NCI-H1092 (cell line): ENCODE measurements at places on chromosomes 16 and 17.

GRCh38 chr16:19748389-19749168, 30.5 kb downstream of the IQCK start:
- no peak for DNase-seq

GRCh38 chr16:79163691-79164387, 436.7 kb downstream of the MAF start:
- DNase-seq = no peak

DNA sequence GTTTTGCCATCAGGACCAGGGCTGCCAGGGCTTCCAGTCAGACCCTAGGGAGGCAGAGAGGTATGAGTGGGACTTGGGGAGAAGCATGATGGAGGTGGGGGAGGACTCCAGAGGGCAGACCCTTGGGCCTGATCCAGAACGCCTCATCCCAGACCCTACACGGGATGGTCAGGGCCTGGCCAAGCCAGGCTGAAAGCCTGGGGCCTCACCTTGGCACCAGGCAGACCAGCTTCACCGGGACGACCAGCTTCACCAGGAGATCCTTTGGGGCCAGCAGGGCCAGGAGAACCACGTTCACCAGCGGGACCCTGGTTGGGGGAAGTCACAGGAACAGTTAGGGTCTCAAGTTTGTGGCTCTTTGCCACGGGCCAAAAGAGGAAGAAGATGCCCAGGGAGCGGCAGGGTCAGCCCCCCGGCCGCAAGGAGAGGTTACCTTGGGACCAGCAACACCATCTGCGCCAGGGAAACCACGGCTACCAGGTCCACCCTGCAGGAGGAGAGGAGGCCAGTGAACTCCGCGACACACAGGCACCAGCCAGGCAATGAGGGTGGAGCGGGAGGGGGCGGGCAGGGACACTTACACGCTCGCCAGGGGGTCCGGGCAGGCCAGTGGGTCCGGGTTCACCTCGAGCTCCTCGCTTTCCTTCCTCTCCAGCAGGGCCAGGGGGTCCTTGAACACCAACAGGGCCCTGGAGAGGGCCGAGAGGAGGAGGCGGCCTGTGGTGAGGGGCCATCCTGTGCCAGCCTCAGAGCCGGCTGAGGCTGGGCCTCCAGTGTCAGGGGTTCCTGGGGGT, 7.1 kb downstream of the COL1A1 start:
- DNase-seq = no peak

DNA sequence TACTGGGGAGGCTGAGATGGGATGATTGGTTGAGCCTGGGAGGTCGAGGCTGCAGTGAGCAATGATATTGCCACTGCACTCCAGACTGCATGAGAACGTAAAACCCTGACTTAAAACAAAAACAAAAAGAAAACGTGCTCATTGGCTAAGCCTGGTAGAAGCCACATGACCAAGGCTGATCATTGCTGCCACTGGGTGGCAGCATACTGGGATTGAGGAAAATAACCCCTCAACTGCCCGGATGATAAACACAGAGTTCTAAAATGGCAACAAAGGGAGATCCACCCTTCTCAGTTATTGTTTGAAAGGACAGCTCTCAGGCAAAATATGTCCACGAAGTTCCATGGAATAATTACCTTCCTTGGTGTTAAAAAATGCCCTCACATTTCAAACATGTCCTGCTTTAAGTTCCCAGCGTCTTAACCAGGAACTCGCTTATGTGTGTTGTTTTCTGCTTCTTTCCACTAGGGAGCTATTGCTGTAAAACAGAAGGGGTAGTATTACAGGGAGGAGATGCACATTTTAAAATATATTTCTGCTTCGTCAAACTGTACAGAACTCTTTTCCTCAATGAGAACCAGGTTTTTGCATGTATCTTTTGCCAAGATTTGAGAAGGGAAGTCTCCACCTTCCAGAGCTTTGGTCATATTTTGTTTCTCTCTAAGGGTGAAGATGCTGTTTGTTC, 675.3 kb downstream of the MAF start:
- DNase-seq = no peak

DNA sequence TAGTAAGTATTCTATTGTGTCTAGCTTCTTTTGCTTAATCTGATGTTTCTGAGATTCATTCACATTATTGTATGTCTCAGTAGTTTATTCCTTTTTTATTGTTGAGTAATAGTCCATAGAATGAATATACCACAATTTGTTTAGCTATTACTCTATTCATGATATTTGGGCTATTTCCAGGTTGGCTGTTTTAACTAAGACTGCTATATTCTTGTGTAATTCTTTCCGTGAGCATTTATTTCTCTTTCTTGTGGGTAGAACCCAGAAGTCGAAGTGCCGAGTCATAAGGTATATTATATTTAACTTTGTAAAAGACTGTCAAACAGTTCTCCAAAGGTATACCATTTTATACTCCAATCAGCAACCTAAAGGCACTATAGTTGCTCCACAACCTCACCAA, 160.8 kb downstream of the ANKFN1 start:
- no peak for DNase-seq

- DNase-seq = peak; percentile 87
Observed at GRCh38 chr16:85485379-85485778, 127.7 kb upstream of the GSE1 start.

DNA sequence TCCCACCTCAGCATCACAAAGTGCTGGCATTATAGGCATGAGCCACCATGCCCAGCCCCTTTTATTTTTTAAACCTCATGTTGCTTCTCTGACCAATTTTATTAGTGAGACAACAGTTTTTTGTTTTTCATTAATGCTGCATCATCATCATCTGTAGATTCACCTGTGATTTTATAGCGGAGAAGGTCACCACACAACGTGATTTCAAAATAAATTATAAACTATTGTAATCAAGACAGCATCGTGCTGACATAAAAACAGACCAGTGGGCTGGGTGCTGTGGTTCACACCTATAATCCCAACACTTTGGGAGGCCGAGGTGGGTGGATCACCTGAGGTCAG, 28.7 kb upstream of the METTL9 start:
- no peak for DNase-seq

DNA sequence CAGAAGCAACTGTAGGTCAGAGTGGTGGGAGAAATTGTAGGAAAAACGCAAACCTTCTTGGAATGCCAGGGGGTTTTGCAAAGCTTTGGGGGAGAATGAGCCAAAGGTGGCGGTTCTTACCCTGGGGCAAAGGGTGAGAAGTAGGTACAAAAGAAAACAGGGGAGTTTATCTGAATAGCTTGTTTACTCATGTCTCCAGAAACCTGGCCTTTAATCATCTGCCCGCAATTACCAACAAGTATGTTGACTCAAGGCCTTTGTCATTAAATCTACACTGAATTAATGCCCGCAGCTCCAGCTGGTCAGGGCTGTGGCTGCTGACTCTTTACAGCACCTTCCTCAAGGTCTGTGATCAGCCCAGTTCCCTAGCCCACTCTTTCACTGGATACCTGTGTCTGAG, 320.1 kb downstream of the CBLN1 start:
- DNase-seq = no peak

- no peak for DNase-seq
Observed at GRCh38 chr16:53974484-53975080, 270.6 kb downstream of the FTO start.

GRCh38 chr16:3004781-3005284, 7.9 kb upstream of the CLDN9 start:
- no peak for DNase-seq

GRCh38 chr17:27244011-27244410, 49.9 kb upstream of the WSB1 start:
- DNase-seq = no peak

- no peak for DNase-seq
Observed at GRCh38 chr17:17295141-17295540, 8.0 kb upstream of the NT5M start.

- DNase-seq = peak; percentile 54
Observed at GRCh38 chr16:52068447-52069074, 478.4 kb downstream of the TOX3 start.

GRCh38 chr17:82881900-82882714, 42.3 kb upstream of the ZNF750 start:
- no peak for DNase-seq

DNA sequence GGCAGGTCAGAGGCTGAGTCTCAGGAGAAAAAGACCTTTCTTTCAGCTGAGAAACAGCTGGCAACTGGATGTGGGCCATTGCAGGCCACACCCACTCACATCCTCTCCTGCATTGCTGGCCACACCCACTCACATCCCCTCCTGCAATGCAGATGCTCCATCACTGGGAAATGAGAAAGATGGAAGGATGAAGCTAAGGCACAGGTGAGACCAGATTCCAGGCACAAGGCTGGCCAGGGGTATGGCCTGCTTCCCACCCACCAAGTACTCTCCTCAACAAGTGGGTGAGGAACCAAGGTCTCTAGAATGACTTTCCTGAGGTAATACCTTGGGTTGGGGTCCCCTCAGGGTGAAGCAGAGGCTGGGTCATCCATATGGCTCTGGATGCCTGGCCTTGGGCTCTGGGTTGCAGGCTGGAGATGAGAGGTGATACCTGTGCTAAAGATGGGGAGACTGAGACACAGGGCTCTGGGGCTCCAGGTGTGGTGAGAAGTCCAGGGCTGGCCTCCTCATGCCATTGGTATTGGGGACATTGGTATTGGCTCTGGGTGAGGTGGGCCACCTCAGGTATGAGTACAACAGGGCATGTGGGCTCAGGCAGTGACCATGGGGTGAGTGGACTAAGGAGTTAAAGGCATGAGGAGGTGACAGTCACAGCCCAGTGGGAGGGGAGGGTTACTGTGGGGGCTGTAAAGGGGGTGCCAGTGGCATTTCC, 1726.8 kb downstream of the TP53TG3F start:
- no peak for DNase-seq

GRCh38 chr17:27526604-27527002, 70.4 kb downstream of the KSR1 start:
- DNase-seq = no peak

DNA sequence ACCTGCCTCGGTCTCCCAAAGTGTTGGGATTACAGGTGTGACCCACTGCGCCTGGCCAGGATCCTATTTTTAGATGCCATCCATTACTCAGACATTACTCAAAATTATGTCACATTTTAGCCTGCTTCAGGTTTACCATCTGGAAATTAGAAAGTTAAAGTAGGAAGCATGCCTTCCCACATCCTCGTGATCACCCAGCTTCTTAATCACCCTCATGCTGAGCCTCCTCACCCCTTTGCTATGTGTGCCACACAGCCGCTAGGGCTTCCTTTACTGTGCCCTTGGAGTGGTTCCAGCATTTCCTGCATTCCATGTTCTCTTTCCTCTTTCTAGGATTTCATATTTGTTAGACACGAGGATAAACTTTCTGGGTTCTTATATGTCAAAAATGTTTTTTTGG, 9.3 kb downstream of the ADORA2B start:
- DNase-seq = no peak

GRCh38 chr16:4011940-4012629, 104.2 kb downstream of the ADCY9 start:
- DNase-seq = no peak

GRCh38 chr17:62791767-62792446, 16.2 kb downstream of the MARCHF10 start:
- DNase-seq = no peak

GRCh38 chr16:88652762-88653063, 1.9 kb upstream of the CYBA start:
- no peak for DNase-seq

DNA sequence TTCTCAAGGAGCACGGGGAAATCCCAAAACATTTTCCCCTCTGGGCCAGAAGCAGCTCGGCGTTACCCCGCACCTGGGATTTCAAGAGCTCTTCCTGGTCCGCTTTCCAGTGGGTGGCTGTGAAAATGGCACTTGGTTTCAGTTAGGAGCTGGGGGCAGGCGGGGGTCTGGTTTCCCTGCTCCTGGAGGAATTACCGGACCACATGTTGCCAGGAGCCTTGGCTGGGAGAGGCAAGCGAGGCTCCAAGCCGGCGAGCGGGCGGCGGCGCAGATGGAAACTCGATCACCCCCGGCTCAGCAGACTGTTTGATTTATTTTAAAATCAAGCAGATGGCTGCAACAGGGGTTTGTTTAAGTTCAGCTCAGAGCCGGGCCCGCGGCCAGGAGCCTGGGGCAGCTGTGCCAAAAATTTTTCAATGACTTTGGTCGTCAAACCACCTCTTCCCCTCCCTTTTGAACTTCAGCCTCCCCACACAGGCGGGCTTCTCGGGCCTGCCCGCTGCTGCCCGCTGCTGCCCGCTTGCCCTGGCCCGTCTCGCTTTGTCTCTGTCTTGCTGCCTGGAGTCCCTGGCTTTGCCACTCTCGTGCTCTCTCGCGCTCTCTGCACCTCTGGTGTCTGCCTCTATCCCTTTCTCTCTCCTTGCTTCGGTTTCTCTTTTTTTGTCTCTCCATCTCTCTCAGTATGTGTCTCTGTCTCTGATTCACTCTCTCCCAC, 108.0 kb upstream of the CIBAR2 start:
- DNase-seq = peak; percentile 98

DNA sequence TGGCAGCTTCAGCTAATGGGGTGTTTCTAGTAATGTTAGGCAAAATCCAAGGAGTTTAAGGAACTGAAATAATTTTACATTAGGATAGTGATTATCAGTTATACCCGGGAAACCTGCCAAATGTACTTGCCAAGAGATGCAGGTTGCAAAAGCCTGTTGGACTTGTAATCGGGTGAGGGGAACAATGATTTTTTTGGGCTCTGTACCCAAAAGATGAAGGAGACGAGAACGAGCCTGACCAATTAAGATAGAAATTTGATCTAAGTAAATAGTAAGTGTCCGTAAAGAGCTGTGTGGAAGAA, 56.3 kb upstream of the ARL4D start:
- DNase-seq = no peak
